ENCODE measurements at places on chromosomes 5 and 9. TPM values are rescaled to one million over a fixed set of nuclear protein-coding genes. Genes with fewer than 3 reads are reported as not detected.

The GARIN3 gene
- total RNA-seq: not detected

The ABCA1 gene
- total RNA-seq: 11.2 TPM

The ZNF462 gene
- not detected for total RNA-seq

The KCNMB1 gene
- not detected for total RNA-seq

The SLC36A2 gene
- not detected for total RNA-seq

The PDZD2 gene
- 0.35 TPM for total RNA-seq

The IL6ST gene
- 201 TPM for total RNA-seq

The OR1L8 gene
- not detected for total RNA-seq

The LRRC26 gene
- not detected for total RNA-seq
